ENCODE measurements at places on chromosomes 4 and X.

GRCh38 chr4:15060213-15060612 lies 57.9 kb downstream of the CPEB2 start:
- DNase-seq: no peak

GRCh38 chr4:67885762-67886161 lies 2.0 kb upstream of the TMPRSS11D start:
- no peak for DNase-seq

GRCh38 chr4:105599482-105599881 lies 47.1 kb downstream of the ARHGEF38 start:
- no peak for DNase-seq

- no peak for DNase-seq
Observed at GRCh38 chr4:122762520-122762919, 30.0 kb downstream of the BBS12 start.

DNA sequence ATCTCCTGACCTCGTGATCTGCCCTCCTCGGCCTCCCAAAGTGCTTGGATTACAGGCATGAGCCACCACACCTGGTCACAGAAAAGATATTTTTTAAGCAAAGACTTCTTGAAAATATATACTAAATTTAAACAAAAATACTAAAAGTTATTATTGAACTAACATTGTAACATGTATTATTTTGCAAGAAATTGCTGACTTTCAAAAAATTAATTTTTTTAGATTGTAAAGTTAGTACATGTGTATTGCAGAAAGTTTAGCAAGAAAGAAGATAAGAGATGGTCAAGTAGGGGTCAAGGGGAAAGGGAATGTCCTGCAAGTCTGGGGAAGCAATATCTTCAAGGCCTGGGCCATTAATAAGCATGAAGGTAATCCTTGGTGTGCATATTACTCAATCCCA lies 54.3 kb upstream of the HPGDS start:
- DNase-seq: no peak

GRCh38 chrX:73839152-73839551 lies 276.2 kb downstream of the CHIC1 start:
- no peak for DNase-seq

- no peak for DNase-seq
Observed at GRCh38 chr4:154475820-154476219, 15.8 kb downstream of the DCHS2 start.

- DNase-seq: no peak
Observed at GRCh38 chr4:8465615-8466611, 25.3 kb downstream of the TRMT44 start.

DNA sequence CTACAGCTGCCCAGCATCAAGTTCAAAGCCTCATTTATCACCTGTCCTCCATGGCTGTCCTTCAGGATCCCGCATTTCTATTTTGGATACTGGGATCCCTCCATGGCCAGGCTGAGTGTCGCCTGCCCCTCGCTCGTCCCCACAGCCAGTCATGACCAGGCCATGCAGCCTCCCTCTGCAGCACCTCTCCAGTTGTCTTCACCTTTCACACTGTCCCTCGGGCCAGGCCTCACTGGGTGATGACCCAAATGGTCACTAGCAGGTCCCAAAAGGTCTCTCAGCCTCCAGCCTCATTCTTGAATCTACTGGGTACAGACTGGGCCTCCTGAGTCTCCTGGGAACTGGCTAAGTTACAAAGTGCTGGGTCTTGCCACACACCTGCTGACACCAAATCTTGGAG lies 48.7 kb upstream of the HELT start:
- no peak for DNase-seq

- no peak for DNase-seq
Observed at GRCh38 chrX:95350774-95351488, 1333.7 kb upstream of the DIAPH2 start.

DNA sequence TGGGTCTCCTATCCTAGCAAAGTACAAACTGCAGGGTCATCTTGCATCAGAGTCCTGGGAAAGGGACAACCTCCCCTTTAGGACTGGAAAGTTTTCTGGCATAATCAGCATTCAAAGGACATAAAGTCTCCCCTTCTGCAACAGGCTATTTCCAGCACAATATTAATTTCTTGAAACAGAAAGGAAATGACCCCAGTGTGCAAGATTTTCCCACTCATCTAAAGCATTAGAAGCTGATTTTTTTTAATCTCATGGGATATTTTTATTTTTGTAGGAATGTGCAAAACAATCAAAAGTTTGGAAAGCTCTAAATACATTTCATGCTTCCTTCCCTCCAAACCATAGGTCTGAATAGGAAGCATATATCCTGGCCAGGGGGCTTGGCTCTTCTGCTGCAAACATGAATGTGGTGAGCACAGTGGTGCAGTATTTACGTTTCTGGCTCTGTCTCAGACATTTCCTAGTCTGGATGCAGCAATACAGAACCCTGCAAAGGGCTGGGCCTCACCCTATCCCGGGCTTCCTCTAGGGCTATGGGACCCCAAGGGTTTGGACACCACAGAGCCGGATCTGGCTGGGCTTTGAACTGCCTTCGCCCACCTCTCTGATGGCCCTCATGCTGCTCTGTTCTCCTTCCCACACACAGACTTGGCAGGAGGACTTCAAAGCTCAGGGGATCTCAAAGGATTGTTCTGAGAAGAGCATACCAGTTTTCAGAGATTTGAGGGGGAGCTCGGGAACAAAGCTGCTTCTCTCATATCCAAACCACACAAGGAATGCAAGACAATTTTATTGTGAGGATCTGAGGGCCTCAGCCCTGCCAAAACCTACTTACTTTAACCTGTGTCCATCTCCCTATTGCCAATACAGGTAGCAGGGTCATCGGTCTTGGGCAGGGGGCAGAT lies 64.9 kb downstream of the POLR2B start:
- peak; percentile 55 for DNase-seq

DNA sequence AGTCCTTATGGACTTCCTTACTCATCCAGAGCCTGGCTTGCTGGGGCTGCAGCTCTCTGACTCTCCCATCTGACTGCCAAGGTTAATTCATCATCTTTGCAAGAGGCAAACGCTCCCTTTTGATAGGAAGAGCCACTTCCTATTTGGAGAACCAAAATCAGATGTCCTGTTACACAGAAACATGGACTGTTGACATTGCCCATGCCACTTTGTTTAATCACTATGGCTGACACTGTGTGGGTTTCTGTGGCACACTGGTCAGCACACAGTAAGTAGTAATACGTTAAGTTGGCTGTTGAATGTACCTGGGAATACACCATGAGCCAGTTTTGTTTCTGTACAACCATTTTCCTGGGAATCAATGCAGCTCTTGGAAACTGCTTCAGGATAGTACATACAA lies 45.1 kb upstream of the TMEM33 start:
- no peak for DNase-seq

- DNase-seq: no peak
Observed at GRCh38 chr4:119028296-119028695, 107.3 kb upstream of the MYOZ2 start.

- DNase-seq: no peak
Observed at GRCh38 chrX:147741776-147742175, 169.9 kb upstream of the FMR1 start.

- DNase-seq: no peak
Observed at GRCh38 chrX:123422875-123423274, 238.8 kb downstream of the GRIA3 start.

DNA sequence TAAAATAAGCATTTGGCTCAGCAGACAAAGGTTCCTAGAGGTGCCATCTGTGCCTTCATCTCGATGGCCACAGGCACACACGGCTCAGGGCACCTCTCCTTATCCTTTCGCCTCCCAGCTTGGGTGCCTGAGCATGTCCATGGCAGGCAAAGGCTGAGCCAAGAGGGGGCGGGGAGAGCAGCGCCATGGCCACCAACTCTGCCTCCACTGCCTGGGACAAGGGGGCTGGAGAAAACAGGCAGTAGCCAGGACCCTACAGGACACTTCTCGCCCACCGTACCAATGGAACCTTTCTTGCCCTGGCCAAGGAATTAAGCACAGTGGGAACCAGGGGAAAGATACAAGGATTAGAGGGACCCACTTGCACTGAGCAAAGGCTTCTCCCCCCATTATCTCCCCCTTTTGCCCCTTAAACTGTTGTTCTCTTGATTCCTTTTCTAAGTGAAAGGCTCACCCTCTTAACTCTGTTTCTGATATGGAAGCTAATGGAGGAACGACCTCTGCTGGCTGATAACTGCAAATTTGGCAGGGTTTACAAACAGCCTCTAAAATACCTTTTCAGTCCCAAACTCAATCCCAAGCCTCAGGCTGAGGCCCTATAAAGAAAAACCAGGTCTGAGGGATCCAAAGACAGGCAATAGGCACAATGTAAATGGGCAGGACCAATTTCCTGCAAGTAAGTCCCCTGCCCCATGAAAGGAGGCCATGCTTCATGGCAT lies 335.2 kb downstream of the ADAM29 start:
- no peak for DNase-seq
